ENCODE measurements at places on chromosomes 2 and 18.

GRCh38 chr18:7870855-7871254 is 303.7 kb downstream of the PTPRM start:
- DNase-seq = peak; percentile 33

DNA sequence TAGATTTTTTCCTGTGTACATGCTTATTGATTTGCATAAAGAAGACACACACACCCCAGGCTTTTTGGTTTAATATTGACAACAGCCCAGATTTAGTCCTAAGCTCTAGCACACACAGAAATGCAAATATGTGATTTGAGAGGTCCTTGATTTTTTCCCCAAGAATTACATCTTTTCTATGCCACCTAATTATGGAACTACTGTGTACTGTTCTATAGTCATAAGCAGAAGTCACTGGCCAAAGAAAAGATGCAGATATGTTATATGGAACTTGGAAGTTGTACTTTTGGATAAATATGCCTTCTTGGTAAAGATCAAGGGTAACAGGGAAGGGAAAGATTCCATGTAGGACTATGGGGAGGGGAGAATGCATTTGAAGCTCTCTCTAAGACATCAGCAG is 105.6 kb downstream of the SETBP1 start:
- DNase-seq = no peak

- DNase-seq = peak; percentile 55
Observed at GRCh38 chr2:165627470-165627869, 158.0 kb downstream of the CSRNP3 start.

- no peak for DNase-seq
Observed at GRCh38 chr2:151619337-151619989, 114.8 kb downstream of the NEB start.

DNA sequence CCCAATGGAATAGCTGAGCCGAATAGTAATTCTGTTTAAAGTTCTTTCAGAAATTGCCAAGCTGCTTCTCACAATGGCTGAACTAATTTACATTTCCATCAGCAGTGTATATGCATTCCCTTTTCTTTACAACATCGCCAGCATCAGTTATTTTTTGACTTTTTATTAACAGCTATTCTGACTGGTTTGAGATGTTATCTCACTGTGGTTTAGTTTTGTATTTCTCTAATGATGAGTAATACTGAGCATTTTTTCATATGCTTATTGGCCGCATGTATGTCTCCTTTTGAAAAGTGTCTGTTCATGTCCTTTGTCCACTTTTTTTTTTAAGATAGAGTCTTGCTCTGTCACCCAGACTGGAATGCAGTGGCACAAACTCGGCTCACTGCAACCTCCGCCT is 100.7 kb downstream of the C2orf74 start:
- DNase-seq = peak; percentile 7

DNA sequence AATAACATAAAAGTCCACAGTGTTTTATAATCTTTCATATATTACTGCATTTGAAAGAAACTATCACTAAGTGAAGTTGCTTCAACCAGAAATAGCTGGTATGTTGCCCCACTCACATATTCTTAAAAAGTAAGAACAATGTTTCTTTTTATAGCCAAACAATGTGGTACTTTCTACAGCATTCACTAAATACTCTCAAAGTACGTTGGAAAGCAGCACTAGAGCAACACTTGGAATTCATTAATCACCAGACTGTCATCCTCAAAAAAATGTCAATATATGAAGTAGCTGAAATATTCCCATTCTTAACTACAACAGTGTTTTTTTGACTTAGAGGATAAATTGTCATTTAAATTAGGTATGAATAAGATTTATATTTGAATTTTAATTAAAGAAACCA is 32.8 kb downstream of the COBLL1 start:
- DNase-seq = peak; percentile 56

GRCh38 chr18:49183921-49184320 is 233.2 kb upstream of the SMAD7 start:
- DNase-seq = peak; percentile 23

GRCh38 chr18:50663626-50664441 is 103.9 kb downstream of the MAPK4 start:
- DNase-seq = no peak

DNA sequence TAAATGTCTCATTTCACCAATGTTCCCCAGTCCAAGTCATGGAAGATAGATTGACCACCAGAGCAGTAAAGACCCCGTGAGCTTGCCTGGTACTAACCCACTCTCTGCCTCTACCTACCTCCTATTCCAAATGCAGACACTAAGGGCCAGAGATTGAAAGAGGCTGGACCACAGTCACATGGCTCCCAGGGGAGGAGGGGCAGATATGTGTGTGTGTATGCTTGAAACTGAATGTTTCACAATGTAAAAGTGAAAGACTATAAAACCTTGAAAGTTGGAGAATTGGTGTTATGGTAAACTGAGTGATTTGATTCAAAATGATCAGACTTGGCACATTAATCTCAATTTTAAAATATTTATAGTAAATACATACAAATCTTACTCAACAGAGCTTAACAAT is 21.7 kb upstream of the KLHL29 start:
- no peak for DNase-seq

DNA sequence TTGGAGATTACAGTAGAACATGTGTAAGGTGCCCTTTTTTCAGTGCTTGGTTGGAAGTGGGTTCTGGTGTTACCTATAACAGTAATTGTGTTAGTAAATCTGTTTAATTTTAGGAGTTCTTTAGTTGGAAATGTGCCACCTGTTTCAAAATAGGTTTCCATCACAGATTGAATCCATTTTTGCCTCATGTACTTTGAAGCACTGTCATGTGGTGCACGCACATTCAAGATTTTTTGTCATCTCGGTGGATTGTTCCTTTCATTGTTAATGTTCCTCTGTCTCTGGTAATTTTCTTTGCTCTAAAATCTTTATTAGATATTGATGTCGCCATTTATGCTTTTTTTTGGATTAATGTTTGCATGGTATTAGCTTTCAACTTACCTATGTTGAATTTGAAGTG is 1.3 kb downstream of the ATP9B start:
- DNase-seq = no peak

GRCh38 chr18:23864624-23865023 is 149.9 kb upstream of the TTC39C start:
- DNase-seq = no peak

DNA sequence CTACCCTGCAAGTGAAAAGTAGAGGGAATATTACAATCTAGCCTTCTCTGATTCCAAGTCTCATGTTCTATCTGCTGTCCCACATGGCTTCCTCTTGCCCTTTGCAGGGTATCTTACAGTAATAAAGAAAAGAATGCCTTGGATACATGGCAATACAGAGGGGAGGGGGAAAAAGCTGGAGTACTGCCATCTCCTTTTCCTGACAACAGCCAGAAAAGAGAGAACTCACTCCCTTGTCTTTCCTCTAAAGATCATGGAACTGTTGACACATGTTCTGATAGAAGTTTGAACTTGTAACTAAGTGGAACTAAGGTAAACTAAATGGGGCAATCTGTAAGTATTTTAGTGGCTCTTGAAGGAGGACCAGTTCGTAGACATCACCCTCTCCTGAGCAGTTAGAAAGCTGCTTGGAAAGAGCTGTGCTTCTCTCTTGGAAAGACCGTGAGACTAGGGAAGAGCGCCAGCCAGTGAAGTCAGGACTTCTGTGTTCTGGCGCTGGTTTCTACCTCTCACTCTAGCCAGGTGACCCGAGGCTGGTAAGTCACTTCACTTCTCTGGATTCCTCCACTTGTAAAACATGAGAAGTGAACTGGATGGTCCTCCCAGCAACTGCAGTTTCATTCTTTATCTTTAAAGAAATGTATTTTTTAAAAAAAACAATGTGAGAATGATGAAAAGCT is 242.3 kb upstream of the FOSL2 start:
- DNase-seq = no peak

GRCh38 chr18:35770376-35771014 is 189.0 kb downstream of the GALNT1 start:
- no peak for DNase-seq

DNA sequence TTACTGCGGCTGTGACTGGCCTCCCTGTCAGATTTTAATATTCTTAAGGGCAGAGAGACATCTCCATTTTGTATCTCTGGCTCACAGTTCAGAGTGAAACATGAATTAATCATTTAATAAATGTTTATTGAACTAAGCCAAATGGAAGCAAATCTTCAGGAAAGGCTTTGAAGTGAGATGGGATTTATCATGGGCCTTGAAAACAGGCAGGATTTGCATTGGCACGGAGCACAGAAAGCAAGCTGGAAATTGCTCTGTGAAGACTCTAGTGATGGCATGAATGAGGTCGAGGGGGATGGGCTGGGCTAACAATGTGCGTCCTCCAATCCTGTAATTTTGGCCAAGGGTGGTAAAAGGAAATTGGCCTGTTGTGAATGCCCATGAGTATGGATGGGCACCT is 369.8 kb upstream of the SOX11 start:
- no peak for DNase-seq

- no peak for DNase-seq
Observed at GRCh38 chr2:175074478-175074877, 69.3 kb upstream of the CHN1 start.

GRCh38 chr2:63444565-63445288 is 143.6 kb downstream of the WDPCP start:
- DNase-seq = no peak

DNA sequence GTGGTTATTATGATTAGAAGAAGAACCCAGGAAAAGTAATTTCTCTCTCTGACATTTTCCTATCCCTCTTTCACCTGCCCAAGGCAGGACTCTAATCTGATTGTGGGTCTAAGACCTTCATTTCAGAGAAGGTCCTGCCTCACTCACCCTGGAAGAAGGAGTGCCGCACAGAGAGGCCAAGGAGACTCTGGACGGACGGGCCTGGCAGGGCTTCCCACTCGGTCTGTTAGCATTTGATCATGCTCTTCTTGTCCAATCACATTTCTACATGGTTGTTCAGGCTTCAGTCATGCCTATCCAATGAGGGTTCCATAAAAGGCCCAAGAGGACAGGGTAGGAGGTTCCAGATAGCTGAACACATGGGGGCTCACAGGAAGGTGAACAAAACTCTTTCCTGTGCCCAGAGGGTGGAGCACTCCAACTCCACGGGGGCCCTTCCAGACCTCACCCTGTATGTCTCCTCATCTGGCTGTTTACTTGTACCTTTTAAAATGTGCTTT is 27.0 kb downstream of the ZNF892 start:
- no peak for DNase-seq

GRCh38 chr18:71327850-71328249 is 1039.0 kb downstream of the SOCS6 start:
- no peak for DNase-seq

DNA sequence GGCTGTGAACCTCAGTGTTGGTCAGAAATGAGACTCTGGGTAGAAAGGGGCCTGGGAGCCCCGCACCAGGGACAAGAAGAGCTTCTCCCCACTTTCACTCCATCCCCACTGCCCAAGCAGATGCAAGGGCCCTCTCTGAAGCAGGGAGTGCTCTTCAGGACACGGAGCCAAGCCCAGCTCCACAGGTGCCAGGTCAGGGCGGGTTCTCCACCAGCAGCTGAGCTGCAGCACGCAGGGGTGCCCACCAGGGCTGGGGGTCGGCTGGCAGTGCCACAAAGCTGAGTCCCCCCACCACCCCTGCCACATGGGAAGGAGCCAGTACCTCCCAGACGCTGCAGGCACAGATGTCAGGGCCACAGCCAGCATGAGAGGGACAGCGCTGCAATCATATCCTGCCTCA is 106.2 kb downstream of the INHBB start:
- DNase-seq = no peak

- no peak for DNase-seq
Observed at GRCh38 chr2:71361631-71362030, 30.0 kb downstream of the ZNF638 start.

DNA sequence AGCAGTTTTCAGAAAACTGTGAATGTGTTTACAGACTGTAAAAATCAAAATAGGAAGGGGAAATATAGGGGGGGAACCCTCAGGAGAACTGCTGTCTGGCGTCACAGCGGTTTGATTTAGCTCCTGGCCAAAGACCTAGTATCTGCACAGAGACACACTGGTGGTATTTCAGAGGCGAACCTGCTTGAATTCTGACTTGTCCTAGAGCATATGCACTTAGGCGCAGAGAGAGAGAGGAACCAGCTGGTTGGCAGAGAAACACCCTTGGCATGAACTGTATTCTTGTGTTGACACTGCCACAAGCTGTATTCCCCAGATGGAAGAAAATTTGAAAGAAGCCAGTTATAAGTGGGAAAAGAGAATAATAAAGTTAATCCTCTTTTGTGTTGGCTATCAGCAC is 506.5 kb upstream of the NRP2 start:
- DNase-seq = no peak

GRCh38 chr2:26678035-26678434 is 14.5 kb upstream of the KCNK3 start:
- peak; percentile 10 for DNase-seq

- no peak for DNase-seq
Observed at GRCh38 chr2:44769349-44770011, 172.0 kb upstream of the SIX3 start.

DNA sequence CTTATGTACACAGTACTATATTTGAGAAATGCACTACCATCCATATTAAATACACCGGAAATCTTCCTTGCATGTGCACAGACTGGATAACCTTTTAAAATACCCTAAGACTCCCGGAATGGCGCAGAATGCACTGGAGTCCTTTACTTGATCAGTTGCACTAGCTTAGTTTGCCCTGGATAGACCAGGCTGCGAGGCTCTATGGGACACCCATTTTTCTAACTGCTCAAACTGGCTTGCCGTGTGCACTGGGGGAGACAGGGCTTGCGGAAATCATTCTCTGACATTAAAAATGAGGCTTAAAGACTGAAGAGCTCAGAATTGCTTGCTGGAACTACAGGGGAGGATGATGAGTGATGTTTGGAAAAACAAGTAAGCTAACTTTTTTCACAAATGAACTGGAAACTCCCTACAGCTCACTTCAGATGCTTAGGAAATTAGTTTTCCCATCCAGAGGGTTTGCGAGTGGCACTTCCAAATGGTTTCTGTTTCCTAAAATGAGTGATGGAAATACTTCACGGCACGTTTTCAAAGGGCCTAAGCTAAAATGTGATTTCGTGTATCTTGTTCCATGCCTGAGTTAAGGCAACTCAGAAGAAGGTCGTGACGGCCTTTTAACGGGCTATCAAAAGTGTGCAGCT is 2.7 kb downstream of the NCK2 start:
- DNase-seq = no peak

Measured in fibroblast of upper back skin (primary cell).